Activated T-helper 1 cell treated with Interleukin-2 at 50 U/mL for 16 hours (primary cell): ENCODE measurements at places on chromosomes 16 and 17.

- no peak for DNase-seq
These were observed 31.5 kb downstream of the SMURF2 start for GRCh38 chr17:64630309-64631223.

DNA sequence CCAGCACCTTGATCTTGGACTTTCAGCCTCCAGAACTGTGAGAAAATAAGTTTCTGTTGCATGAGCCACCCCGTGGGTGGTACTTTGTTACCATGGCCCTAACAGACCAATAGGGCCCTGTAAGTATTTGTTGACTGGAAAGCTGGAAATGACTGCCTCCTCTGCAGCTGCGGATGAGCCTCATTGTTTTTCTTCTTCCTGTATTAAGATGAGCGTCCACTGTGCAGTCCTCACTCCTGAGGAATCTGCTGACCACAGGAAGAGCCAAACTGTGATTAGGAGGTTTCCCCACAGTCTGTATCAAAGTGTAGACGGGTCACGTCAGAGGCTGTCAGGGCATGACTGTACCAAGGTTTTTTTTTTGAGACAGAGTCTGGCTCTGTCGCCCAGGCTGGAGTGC lies 12.2 kb upstream of the AKTIP start:
- no peak for DNase-seq

GRCh38 chr16:4498546-4499195 lies 22.5 kb downstream of the HMOX2 start:
- DNase-seq = no peak

GRCh38 chr17:74362810-74363498 lies 1.3 kb upstream of the BTBD17 start:
- DNase-seq = no peak

DNA sequence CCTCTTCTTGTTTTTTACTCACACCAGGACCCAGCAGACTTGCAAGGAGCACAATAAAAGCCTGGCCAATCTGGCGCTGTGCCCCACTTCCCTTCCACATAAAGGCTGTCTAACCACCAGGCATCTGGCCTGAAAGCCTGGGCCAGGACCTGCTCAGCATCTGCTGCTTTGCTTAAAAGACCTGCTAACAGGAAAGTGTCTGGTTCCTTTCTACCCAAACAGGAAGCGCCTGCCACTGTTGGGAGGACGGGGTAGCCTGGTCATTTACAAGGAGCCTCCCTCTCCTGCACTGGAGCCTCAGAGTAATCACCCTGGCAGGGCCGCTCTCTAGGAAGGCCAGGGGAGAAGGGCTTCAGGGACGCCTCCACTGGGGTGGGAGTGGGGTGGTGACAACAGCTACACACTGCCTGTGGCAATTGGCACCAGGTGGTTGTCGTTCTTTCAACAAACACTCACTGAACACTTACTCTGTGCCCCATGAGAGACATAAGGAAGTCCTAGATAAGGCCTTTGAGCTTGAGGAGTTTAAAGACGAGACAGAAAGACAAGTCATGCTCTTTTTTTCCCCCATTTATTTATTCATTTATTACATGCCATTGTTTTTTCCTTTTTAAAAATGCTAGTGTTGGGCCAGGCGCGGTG lies 6.3 kb upstream of the MMP28 start:
- DNase-seq = no peak

DNA sequence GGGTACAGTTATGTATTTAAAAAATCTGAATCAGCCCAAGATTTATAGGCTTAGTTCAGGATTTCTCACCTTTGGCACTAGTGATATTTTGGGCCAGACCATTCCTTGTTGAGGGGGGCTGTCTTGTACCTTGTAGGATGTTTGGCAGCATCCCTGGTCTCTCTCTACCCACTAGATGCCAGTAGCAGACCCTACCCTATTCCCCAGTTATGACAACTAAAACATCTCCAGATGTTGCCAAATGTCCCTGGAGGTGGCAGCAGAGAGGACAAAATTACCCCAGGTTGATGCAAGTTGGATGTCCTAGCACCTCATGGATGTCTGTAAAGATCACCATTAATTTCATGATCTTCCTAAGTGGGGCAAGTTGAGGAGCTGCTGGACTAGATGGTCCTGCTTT lies 45.8 kb downstream of the SYT17 start:
- no peak for DNase-seq

GRCh38 chr17:14619821-14620220 lies 318.9 kb downstream of the HS3ST3B1 start:
- DNase-seq = no peak

DNA sequence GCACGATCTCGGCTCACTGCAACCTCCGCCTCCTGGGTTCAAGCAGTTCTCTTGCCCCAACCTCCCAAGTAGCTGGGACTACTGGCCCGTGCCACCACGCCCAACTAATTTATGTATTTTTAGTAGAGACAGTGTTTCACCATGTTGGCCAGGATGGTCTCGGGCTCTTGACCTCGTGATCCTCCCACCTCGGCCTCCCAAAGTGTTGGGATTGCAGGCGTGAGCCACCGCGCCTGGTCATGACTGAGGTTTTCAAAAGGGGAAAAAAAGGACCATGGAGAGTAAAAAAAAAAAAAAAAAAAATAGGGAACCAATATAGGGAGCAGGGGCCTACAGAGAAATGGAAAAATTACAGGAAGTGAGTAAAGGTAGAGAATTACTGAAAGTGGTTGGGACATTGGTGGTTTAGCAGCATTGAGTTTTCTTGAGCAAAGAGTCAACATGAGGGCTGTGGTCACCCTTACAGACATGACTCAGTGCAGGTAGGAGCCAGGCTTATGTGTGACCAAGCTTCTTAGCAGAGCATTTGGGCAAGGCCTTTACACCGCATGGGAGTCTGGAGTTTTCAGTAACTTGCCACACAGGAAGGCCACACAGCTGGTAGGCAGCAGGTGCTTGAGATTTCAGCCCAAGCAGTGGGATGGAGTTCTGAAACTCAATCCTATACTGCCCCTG lies 447.3 kb downstream of the HS3ST3B1 start:
- no peak for DNase-seq

DNA sequence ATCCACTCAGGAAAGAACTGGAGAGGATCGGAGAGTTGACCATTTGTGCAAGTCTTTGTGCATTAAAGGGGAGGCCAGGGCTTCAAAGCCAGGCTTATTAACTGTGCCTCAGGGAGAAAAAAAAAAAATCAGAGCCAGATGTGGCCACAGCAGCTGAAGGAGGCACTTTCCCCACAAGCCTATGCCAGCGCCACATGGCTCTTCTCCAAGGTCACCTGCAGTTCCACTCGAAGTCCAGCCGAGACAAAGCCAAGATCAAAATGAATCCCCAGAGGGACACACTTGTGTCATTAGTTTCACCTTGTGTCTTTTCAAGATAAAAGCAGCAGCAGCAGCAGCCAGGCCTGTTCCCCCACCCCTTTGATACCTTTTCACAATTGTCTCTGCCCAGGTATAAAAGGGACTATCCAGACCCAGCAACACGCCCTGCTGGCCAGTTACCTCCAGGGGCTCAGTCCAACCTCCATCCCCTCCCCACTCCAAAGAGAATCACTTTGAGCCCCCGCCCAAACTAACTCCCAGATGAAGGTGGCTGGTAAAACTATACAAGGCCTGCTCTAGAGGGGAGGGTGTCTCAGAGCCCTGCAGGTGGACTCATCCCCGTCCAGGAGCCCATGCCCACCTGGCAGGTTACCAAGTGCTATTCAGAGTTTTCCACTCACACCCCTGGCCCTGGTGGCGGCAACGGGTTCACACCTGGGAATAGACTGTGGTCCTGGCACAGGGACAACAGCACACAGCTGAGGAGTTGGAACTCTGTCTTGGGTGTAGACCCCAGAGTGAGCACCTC lies 29.2 kb downstream of the AXIN2 start:
- DNase-seq = no peak

- DNase-seq = no peak
These were observed 48.8 kb downstream of the SDK2 start for GRCh38 chr17:73595479-73595878.

GRCh38 chr16:86577314-86577971 lies 906 bp upstream of the FOXL1 start:
- no peak for DNase-seq

DNA sequence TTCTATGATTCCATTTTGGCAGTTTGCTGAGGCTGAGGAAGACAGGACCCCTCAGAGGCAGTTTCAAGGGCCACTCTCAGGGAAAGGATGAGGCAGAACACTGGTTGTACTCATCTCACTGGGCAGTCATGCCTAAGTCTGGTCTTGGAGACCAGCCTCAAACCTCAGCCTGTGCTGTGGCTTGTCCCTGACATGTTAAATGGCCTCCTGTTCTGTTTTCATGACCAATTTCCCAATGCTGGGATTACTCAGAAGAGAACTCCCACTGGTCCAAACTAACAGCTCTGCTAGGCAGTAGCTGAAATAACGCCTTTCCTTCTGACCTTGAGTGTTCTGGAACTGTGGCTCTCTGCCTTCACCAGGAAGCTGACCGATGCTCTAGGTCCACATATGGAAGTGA lies 8.4 kb upstream of the SPDYE4 start:
- no peak for DNase-seq

GRCh38 chr16:58031016-58031800 lies 5.7 kb downstream of the MMP15 start:
- DNase-seq = no peak

- no peak for DNase-seq
These were observed 69.8 kb downstream of the SHISA9 start for GRCh38 chr16:12971241-12971640.
